ENCODE measurements at places on chromosomes 7 and 10. TPM values are rescaled to one million over a fixed set of nuclear protein-coding genes. Genes with fewer than 3 reads are reported as not detected.

DNA sequence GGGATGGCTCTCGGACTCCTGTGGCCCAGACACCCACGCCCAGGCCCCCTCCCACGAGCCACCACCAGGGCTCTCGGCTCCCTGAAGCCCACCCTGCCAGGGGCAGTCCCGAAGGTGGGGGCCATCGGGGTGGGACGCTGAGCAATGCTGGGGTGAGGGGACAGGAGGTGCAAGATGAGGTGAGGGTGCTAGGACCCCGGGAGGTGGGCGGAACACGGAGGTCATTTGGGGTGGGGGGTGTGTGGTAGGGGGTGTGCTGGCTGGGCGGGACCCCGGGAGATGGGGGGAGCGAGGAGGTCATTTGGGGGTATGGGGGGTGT, 17.0 kb upstream of the LFNG start:
- no peak for ATAC-seq

- ATAC-seq: no peak
These were observed 15.1 kb upstream of the ZMIZ1 start for GRCh38 chr10:79053481-79054202.

- ATAC-seq: peak; percentile 97
These were observed 15.2 kb upstream of the PPP2R2D start for GRCh38 chr10:131885391-131886165.

- no peak for ATAC-seq
These were observed 30.2 kb downstream of the NOM1 start for GRCh38 chr7:156979711-156980110.

DNA sequence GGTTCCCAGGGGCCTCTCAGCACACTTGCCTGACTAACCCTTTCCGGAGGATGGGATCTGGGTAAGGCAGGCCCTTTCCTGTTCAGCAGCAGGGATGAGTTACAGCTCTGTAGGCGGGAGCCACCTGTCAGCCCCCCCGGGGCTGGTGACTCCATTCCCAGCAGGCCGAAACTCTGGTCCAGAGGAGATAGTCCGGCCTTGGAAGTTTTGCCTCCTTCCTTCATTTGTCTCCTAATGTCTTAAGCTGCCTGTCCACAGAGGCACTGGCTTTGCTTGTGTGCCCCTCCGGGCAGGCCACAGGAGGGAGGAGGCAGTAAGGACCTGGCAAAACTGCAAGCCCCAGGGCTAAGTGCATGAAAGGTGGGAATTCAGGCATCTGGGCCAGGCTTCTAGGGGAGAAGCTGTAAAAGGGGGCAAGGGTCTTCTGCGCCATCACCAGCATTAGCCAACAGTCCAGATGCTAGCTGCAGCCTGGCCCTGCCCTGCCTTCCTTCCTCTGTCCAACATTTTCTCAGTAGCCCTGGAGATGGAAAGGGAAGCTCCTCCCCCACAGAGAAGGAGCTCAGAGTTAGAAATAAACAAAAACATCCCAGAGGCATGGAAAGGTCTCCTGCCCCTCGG, 1.2 kb downstream of the ADIRF start:
- ATAC-seq: no peak

DNA sequence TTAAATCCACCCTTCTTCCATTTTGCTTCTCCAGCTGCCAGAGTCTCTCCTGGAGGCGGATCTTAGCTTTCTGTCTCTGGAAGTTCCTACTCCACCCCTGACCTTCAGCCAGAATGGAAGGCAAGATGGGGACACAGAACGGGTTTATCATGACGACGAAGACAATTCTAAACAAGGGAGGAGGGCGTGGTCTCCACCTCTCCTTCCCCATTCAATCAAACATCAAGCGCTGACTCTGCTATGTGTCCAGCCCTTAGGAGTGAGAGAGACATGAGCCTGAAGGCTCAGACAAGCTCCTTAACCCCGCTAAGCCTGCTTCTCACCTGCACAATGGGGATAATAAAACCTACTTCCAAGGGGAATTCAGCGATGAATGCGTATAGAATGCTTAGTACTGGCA, 3.1 kb downstream of the CYP17A1 start:
- no peak for ATAC-seq

DNA sequence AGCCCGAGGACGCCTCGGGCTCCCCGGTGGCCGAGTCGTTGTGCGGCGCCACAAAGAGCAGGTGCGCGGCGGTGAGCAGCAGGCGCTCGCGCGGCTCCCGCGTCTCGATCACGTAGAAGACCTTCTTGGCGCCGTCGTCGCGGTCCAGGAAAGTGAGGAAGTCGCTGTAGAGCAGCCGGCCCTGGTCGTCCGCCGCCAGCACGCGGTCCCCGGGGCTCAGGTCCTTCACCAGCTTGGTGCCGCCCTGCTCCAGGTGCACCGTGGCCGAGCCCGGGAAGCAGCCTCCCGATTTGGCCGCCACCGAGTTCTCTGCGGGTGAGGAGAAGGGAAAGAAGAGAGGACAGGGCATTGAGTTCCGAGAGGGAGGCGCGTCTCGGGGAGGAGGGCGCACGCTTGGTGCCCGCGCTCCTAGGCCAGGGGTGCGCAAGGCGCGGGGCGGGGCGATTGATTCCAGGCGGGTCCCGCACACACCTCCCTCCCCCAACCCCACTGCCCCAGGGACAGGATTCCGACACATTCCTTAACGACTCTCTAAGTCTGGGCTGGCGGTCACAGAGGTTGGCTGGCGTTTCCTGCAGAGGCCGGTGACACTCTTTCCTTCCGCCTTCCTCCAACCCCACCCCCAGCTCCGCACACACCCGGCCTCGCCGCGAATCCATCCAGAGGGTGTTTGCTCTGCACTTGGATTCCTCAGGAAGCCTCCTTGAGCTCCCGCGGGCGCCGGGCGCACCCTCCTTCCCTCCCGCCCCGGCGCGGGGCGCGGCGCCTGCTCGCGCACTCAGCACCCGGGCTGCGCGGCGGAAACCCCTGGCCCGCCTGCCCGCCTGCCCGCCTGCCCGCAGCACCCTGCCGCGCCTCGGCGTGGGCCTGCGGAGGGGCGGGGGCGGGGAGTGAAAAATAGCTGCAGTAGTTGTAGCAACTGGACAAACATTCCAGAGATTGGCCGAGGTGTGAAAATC, 8.6 kb downstream of the SHH start:
- no peak for ATAC-seq

GRCh38 chr10:24503461-24504320, 220.0 kb downstream of the ARHGAP21 start:
- peak; percentile 54 for ATAC-seq

The SORBS1 gene
- 1.1 TPM for total RNA-seq

The BICC1 gene
- 0.05 TPM for total RNA-seq

The STK31 gene
- total RNA-seq: 0.19 TPM

Data from activated T-helper 17 cell treated with anti-CD3 and anti-CD28 coated beads, Interleukin-2, amount 50 U/mL, for 72 hours (primary cell).